ENCODE measurements at places on chromosomes 6 and 20. TPM values are rescaled to one million over a fixed set of nuclear protein-coding genes. Genes with fewer than 3 reads are reported as not detected.

- no peak overlapping the region for H3K27ac ChIP-seq
- no peaks in the 10 kb centered on the region for H3K27me3 ChIP-seq
- no peak for DNase-seq
- peaks cover 4% of the 10 kb centered on the region for H3K4me1 ChIP-seq
These were observed 317.5 kb downstream of the UTRN start for GRCh38 chr6:144602523-144603180.

C6orf52 gene
- 4.8 TPM for total RNA-seq

DNA sequence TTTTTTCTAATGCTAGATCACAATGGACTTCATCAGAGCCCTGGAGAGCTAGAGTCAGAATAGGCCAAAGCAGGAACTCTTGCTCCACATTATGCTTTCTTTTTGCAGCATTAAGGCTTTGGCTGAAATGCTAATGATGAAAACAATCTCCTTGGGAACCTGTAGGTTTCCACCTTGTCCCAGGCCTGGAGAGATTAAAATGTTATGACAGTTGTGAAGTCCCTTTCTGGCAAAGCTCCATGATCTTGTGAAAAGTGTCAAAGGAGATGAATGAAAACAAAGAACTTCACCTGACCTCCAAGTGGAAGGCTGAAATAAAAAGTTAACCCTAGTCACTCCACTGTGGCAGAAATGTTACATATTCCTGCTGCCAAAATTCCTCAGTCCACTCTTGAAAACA, 64.0 kb upstream of the LRRC1 start:
- no peak for DNase-seq
- H3K27ac ChIP-seq, result no peak overlapping the region
- peaks cover 34% of the 10 kb centered on the region for H3K4me1 ChIP-seq
- peaks cover 1% of the 10 kb centered on the region for H3K27me3 ChIP-seq
- no peak overlapping the region for H3K4me3 ChIP-seq

SYNGAP1 gene
- total RNA-seq, result 60.3 TPM

FANCE gene
- 10.6 TPM for total RNA-seq

NCOA7 gene
- 18.0 TPM for total RNA-seq

- no peak overlapping the region for H3K27ac ChIP-seq
- H3K4me1 ChIP-seq, result peaks cover 4% of the 10 kb centered on the region
- no peak for DNase-seq
- H3K27me3 ChIP-seq, result peaks cover 12% of the 10 kb centered on the region
- no peak overlapping the region for H3K4me3 ChIP-seq
These were observed 332.9 kb downstream of the TFAP2A start for GRCh38 chr6:10081957-10082356.

DNA sequence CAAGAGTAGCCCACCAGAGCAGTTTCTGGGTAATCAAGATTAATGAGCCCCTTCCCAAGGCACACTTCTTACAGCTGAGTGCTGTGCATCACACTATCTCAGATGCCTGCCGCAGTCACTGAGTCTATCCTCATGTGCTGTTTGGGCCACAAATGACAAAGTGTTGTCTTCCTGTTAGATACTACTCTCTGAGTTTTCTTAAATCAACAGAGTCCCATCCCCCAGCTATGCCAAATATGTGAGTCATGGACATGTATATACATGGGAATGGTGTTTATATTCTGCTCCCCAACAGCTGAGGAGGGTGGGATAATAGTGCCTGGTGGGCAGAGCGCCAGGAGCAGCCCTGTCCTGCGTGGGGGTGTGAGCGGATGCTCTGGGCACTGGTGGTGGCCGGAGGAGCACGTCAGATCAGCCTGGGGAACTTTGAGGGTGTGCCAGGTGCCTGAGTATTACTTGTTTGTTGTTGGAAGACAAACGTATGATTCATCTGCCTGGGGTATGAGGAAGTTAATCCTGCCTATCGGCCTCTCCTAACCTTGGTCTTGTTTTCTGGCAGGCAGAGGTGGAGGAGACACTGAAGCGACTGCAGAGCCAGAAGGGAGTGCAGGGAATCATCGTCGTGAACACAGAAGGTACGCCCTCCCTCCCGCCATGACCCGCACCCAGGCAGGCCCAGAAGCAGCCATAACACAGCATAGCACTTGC, 9.6 kb downstream of the DYNLRB1 start:
- peaks cover 18% of the 10 kb centered on the region for H3K4me1 ChIP-seq
- H3K4me3 ChIP-seq, result no peak overlapping the region
- H3K36me3 ChIP-seq, result peaks cover 23% of the 10 kb centered on the region
- no peak for DNase-seq

GRCh38 chr6:166494757-166495486, 91.6 kb downstream of the RAMACL start:
- H3K4me1 ChIP-seq, result no peaks in the 10 kb centered on the region
- H3K27ac ChIP-seq, result peak overlapping the region; percentile 29
- no peak for DNase-seq
- peaks cover 10% of the 10 kb centered on the region for H3K36me3 ChIP-seq
- H3K27me3 ChIP-seq, result no peaks in the 10 kb centered on the region
- H3K4me3 ChIP-seq, result no peak overlapping the region

PTCHD4 gene
- total RNA-seq, result 4.8 TPM

ECT2L gene
- total RNA-seq, result not detected

DNA sequence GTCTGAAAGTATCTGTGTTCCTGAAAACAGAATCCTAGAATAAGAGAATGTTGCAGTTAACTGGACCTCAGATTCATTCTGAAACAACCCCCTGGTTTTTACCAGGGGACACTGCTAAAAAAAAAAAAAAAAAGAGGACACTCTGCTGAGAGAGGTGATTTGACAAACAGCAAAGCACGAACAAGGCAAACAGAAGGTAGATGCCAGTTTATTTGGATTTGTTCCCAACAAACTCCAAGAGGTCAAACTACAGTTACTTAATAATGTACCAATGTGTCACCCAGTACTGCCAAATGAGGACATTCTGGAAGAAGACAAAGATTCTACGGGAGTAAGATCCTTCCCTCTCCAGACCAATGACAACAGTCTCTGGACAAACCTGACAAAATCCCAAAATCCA, 40.6 kb upstream of the SLC22A16 start:
- no peak for DNase-seq
- no peaks in the 10 kb centered on the region for H3K36me3 ChIP-seq
- no peak overlapping the region for H3K4me3 ChIP-seq
- no peaks in the 10 kb centered on the region for H3K27me3 ChIP-seq

GRCh38 chr6:2900221-2900807, 2.8 kb downstream of the SERPINB9 start:
- peaks cover 12% of the 10 kb centered on the region for H3K4me1 ChIP-seq
- H3K27ac ChIP-seq, result no peak overlapping the region
- peaks cover 8% of the 10 kb centered on the region for H3K36me3 ChIP-seq
- H3K4me3 ChIP-seq, result no peak overlapping the region
- peaks cover 23% of the 10 kb centered on the region for H3K27me3 ChIP-seq
- no peak for DNase-seq

GRCh38 chr6:143538374-143538773, 26.9 kb upstream of the FUCA2 start:
- H3K4me3 ChIP-seq, result peak overlapping the region; percentile 76
- no peak for DNase-seq
- H3K4me1 ChIP-seq, result peaks cover 47% of the 10 kb centered on the region
- no peaks in the 10 kb centered on the region for H3K27me3 ChIP-seq

DNA sequence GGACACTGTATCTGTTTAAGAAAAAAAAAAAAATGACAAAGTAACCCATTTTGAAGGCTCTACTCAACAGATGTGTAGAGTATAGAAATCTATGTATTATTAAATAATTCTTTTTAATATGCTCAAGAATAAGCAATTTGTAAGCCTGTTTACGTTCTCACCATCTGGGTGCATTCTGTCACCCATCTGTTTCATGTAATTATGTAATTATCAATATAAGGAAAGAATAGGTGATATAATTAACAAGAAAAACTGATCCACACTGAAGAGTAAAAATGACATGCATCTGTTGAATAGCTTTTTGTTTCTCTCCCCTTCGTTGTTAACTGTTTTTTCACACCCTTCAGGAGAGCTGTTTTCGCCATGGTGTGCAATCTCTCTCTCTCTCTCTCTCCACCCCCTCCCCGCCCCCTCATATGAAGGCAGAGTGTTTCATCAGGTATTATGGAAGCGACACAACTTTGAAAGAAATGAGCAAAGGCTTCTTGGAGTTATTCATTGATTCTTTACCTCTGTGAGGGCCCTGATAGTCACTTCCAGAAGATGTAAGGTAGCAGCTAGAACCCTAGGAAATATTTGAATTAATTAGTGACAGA, 154.3 kb upstream of the INSM1 start:
- no peak for DNase-seq
- peaks cover 5% of the 10 kb centered on the region for H3K27me3 ChIP-seq
- H3K27ac ChIP-seq, result no peak overlapping the region
- H3K4me1 ChIP-seq, result peaks cover 35% of the 10 kb centered on the region
- H3K36me3 ChIP-seq, result no peaks in the 10 kb centered on the region

GRCh38 chr6:26196846-26197635, 109.8 kb downstream of the HFE start:
- no peaks in the 10 kb centered on the region for H3K36me3 ChIP-seq
- peak overlapping the region; percentile 100 for H3K27ac ChIP-seq
- H3K27me3 ChIP-seq, result no peaks in the 10 kb centered on the region

GRCh38 chr20:33148040-33148439, 19.9 kb upstream of the BPIFA2 start:
- no peaks in the 10 kb centered on the region for H3K36me3 ChIP-seq
- H3K4me1 ChIP-seq, result peaks cover 14% of the 10 kb centered on the region
- DNase-seq, result peak; percentile 7
- H3K27ac ChIP-seq, result no peak overlapping the region

DNA sequence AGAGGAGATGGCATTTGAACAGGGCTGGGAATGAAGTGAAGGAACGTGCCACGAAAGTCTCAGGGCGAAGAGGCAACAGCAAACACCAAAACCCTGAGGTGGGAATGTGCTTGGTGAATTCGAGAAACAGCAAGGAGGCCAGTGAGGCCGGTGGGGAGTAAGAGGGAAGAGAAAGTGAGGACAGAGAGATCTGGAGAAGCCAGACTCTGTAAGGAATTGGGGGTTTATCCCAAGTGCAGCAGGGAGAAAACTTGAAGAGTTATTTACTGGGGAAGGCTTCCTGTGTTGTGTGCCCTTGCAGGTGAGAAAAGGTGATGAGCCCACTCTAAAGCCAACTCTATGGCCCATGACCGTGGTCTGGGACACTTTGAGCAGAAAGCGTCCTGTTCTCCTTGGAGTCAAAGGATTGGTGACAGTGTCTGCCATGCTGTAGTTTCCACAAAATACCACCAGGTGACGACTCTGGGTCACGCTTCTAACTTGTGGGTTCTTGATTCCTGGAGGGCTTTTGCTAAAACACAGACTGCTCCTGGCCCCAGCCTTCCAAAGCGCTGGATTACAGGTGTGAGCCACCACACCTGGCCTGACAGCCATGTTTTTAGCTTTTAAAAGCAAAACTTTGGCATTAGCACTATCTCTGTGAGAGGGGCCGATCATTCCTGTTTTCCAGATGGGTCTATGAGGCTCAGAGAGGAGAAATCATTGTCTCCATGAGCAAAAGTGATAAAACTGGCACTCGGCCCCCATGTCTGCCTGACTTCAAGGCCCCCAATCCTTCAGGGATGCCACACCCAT, 18.0 kb upstream of the CSNK2A1 start:
- peaks cover 17% of the 10 kb centered on the region for H3K27me3 ChIP-seq
- H3K4me1 ChIP-seq, result no peaks in the 10 kb centered on the region
- no peak overlapping the region for H3K27ac ChIP-seq
- peak; percentile 52 for DNase-seq

DNA sequence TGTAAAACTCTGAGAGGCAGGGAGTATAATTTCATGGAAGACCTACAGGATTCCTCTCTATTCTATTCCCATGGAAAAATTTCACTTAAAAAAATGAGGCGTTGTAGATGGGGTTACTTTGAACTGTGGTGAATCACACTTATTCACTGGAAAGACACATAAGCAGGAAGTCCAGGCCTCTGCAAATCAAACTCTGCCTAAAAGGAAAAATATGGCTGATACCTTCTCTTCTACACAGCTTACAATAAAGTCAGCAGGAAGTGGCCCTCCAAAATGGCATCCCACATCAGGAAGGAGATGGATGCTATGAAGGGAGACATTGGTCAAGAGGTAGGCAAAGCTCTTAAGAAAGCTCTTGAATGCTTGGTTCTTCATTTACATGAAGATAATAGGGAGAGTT, 115.9 kb downstream of the FYN start:
- no peak for DNase-seq
- H3K36me3 ChIP-seq, result peaks cover 3% of the 10 kb centered on the region
- H3K27me3 ChIP-seq, result no peaks in the 10 kb centered on the region
- H3K4me3 ChIP-seq, result no peak overlapping the region
- no peak overlapping the region for H3K27ac ChIP-seq

DNA sequence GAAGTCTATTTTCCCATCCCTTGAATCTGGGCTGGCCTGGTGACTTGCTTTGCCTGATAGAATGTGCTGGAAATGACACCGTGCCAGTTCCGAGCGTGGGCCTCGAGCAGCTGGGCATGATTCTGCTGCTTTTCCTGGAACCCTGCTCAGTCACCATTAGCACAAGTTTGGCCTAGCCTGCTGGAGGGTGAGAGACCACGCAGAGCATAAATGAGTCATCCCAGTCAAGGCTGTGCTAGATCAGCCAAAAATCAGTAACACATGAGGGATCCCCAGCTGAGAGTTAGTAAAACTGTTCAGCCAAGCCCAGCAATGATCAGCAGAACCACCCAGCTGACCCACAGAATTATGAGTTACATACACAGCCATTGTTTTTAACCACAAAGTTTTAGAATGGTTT, 74.8 kb upstream of the TOP1 start:
- no peaks in the 10 kb centered on the region for H3K36me3 ChIP-seq
- H3K4me3 ChIP-seq, result no peak overlapping the region
- no peak overlapping the region for H3K27ac ChIP-seq
- H3K27me3 ChIP-seq, result peaks cover 30% of the 10 kb centered on the region

Data from progenitor cell of endocrine pancreas (in vitro differentiated cells).